NCI-H1417 treated with DMSO at 0.1 percent for 48 hours (cell line): ENCODE measurements at places on chromosomes 5 and 9.

GRCh38 chr9:24096756-24097155 lies 270.7 kb upstream of the ELAVL2 start:
- no peak for DNase-seq

- no peak for DNase-seq
These were observed at the start of gene COL27A1 for GRCh38 chr9:114155263-114155994. Gene COL27A1, plus strand, starts transcription at chr9:114155537. Its CDS starts 414 bp downstream, at chr9:114155951.

DNA sequence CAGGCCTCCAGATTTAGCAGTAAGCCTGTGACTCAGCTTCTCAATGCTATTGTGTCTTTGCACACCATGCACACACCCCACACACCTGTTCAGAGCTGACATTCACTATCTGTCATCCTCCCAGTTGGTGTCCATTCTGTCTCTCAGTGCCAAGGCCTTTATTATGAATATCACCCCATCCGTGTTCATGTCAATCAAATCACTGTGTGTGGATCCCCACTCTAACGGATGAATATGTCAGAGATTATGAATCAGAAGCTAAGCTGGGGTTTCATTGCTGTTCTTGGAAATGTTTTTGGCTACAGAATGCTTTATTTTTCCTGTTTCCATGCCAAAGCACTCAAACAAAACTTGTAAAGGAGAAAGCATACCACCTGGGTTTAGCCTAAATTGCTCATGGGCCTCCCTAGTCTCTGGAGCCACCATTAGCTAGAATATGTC lies 9.4 kb upstream of the MAMDC2 start:
- DNase-seq, result peak; percentile 46

DNA sequence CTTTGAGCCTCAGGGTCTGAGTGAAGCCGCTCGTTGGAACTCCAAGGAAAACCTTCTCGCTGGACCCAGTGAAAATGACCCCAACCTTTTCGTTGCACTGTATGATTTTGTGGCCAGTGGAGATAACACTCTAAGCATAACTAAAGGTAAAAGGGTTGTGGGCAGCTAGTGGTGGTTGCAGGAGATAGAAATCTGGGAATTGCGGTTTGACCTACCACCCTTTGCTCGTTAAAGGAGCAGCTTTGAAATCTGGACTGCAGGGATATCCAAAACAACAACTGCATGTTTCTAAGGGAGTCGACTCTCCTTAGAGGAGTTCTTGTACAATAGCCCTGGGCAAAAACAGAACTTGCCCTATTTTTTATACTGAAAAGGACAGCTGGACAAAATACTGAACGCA lies 19.0 kb downstream of the ABL1 start:
- DNase-seq, result no peak
